ENCODE measurements at places on chromosomes 1 and 21. TPM values are rescaled to one million over a fixed set of nuclear protein-coding genes. Genes with fewer than 3 reads are reported as not detected.

DNA sequence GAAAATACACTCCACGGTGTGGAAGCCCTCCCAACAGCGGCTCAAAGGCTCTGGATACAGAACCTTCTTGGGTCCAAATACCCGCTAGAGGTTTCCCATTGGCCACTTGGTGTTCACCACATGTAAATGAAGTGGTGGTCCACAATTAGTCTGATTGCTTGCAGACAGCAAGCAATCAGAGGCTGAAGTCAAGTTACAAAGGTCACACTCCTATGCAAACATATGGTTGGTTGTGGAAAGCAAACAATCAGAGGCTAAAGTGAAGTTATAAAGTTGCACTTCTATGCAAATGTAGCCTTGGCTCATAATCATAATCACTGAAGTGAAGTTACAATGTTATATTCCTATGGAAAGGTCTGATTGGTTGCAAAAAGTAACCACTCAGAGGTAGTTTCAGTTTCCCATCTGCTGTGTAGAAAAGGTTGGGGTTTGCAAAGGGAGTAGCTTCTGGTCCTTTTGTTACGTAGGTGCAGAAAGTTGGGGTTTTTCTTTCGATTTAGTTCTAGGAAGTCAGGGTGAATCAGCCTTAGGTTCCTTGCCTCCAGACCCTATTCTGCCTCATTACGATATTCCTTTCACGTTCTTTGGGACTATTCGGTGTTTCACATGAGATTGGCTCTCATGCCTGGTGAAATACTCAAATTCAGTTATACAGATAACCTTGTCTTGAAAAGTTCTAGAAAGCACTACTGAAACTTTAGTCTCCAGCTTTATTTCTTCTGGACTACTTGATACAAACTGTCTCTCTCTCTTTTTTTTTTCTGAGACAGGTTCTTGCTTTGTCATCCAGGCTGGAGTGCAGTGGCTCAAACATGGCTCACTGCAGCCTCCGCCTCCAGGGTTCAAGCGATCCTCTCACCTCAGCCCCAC is 36.7 kb upstream of the MTF2 start:
- DNase-seq: no peak

DNA sequence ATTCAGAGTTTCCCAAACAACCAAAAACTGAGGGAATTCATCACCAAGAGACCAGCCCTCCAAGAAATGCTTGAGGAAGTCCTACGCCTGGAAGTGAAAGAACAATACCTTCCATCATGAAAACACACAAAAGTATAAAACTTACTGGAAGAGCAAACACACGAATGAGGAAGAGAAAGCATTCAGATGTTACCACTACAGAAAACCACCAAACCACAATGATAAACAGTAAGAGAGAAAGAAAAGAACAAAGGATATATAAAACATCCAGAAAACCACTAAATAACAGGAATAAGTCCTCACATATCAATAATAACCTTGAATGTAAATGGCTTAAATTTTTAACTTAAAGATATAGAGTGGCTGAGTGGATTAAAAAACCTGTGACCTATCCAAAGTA is 58.5 kb upstream of the BCL10 start:
- DNase-seq: no peak

DNA sequence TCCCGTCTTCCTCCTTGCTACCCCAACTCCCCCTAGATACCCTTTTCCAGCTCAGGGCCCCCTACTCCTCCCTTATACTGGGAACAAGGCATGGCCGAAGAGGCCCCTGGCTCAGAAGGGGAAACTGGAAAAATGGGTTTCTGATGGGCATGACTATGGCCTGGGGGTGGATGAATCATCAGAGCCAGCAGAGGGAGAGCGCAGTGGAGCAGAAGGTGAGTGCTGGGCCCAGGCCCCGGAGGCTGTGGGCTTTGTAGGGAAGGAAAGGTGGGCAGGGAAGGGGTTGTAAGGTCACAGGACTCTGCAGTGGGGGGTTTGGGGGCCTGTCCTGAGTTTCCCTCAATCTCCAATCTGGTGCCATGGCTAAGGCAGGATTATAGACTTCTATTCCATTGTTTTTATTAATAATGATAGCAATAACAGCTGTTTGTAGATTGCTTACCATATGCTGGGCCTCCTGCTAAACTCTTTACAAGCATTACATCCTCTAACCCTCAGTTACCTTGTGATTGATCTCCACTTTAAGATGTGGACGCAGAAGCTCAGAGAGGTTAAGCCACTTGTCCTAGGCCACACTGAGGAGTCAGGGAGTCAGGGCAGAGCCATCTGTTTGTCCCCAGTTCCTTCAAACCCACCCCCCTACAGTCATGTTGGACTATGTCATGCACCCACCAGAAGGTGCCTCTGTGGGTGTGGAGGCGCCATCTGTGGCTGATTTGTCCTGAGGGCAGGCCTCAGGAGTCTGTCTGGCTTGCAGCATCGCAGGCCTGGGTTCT is 36.2 kb upstream of the ZNF362 start:
- no peak for DNase-seq

DNA sequence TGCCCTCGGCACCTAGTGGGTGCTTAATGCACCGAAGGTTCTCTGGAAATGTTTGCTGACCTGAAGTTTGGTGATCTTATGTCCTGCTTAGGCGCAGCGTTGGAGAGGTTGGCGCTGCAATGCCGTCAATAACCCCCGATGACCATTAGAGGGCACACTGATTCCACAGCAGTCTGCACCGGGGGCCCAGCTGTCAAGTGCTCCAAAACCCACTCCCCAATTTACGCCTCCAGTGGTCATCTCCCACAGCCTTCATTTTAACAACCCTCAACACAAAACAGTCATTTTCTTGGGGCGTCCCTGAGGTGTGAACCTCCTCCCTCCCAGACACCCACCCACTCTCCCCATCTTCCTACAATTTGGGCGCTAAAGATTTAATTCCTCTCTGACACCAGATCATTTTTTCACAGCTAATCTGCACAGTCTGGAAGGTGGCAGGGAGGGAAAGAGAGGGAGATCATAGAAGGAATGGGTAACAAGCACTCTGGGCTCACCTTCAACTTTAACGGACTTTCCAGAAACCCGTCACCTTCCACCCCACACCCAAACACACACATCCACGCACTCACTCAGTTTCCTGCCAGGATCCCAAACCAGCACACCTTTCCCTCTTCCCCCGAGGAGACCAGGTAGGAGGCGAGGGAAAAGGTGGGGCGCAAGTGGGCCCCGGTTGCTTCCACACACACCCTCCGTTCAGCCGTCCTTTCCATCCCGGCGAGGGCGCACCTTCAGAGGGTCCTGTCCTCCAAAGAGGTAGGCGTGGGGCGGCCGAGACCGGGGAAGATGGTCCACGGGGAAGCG is 570 bp upstream of the NPR1 start:
- DNase-seq: peak; percentile 92

DNA sequence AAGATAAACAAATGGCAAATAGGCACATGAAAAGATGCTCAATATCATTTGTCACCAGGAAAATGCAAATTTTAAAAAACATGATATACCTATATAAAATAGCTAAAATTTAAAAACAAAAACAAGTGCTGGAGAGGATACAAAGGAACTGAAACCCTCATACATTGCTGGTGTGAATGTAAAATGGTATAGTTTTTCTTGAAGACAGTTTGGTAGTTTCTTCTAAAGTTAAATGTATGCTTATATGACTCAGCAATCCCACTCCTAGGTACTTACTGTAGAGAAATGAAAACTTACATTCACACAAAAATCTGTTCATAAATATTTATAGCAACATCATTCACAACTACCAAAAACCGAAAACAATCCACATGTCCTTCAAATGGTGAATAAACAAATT is 11.2 kb downstream of the TAF12 start:
- no peak for DNase-seq

DNA sequence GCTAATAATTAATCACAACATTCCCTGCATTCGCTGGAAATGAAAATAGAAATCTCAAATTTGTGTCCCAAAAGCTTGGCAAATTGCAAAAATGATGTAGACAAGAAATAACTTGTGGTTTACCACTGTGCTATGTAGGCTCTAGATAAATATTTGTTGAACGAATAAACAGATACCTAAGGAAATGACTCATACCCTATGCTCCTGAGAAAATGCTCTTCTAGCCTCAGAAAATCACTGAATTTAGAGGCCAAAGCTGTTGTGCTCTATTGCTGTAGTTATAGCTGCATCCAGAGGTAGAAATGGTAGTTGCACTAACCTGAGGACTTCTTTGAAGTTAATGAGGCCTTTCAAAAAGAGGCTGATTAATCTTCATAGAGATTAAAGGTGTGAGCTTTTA is 142.0 kb upstream of the ZNHIT6 start:
- DNase-seq: no peak

- no peak for DNase-seq
These were observed 702.8 kb downstream of the PTPRU start for GRCh38 chr1:29939079-29939478.

- no peak for DNase-seq
These were observed 27.7 kb downstream of the EPS15 start for GRCh38 chr1:51491166-51491981.

GRCh38 chr1:8863794-8864233 is 14.7 kb downstream of the ENO1 start:
- no peak for DNase-seq

DNA sequence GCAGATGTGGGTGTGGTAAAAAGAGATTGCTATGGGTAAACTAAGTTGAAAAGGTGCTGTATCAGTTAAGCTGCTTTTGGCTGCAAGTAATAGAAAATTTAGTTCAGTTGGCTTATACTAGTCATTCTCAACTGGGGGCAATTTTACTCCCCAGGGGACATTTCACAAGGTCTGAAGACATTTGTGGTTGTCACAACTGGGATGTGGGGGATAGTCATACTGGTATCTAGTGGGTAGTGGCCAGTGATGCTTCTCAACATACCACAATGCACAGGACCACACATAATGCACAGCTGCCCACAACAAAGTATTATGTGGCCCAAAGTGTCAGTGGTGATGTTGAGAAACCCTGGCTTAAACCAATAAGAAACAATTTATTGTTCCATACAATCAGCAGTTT is 31.4 kb downstream of the SERTAD4 start:
- DNase-seq: no peak

DNA sequence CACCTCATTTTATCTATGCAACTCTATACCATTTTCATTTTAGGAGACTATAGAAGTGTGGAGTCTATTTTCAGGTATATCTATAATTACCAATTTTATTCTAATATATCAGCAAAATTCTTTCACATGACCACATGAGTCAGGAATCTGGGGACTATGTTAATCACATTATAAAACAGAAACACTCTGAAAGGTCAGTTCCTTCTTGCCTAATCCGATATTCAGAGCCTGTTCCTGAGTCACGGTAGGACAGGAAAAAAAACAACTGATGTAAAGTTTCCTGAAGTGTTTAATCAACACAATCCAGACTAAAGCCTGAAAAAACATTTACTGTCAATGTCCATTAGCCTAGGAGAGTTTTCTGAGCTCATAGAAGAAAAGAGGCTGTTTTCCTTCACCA is 1902.3 kb downstream of the NCAM2 start:
- DNase-seq: no peak

- DNase-seq: no peak
These were observed 2.8 kb upstream of the LRRC38 start for GRCh38 chr1:13516606-13517005.

DNA sequence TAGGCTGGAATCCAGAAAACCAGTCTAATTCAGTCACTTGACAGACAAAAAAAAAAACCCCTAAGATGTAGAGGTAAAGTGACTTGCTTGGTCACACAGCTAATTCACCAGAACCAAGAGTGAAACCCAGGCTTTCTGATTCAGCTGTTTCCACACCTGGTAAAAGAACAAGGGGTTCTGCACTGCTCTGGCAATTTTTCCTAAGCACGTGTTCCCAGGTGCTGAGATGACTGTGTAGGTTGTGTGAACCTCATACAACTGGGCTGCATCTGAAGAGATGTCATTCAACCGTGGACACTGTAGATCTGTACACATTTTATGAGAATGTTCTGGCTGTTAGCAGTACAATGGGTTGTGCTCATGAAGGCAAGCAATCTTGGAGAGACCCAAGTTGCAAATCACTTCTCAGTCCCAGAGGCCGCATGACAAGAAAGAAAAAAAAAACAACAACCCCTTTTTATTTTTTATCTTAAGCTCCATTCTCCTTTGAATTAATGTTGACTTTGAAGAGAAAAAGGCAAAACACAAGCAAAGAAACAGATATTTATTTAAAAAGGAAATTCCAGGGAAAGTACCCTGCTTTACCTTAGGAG is 95.4 kb downstream of the INTS7 start:
- DNase-seq: no peak

Gene OR6K3
- total RNA-seq: not detected

Gene TMPRSS15
- total RNA-seq: not detected

Gene ARHGEF10L
- total RNA-seq: 76.9 TPM

Gene ASTN1
- total RNA-seq: 0.41 TPM
